NCI-H2171 treated with DMSO at 0.1 percent for 48 hours (cell line): ENCODE measurements at places on chromosomes 6 and 20.

DNA sequence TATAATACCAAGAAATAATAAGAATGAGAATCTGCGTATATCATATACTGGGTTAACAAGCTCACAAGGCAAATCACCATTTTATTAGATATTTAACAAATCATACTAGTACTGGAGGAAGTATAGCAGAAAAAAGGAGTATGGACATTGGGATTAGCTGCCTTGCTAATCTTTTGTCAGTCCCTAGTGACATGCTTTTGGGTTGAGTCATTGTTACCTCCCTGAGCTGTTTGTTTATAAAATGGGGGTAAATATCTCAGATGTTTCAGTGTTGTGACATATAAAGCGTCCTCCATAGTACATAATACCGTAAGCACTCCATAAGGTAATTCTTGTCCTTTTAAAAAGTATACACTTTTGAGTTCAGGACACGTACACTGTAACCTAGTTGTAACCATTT is 107.0 kb downstream of the ESR1 start:
- no peak for DNase-seq

- peak; percentile 15 for DNase-seq
These were observed 16.6 kb downstream of the SLC22A1 start for GRCh38 chr6:160137989-160138835.

DNA sequence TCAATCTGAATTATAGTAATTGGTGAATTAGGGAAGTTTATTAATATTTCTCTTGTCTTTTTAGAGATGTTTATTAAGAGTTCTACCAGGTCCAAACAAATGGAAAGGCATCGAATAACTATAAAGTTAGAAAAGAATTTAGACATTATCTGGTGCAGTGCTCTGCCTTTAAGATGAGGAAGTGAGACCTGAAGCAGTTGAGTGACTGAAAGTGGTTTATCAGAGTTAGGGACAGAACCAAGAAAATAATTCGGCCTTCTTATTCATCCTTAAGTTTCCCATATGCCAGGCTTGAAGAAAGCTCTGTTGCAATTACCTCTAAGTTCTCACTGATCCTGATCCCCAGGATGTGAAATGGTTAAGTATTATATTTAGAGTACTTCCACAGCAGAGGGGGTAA is 94.2 kb upstream of the FLRT3 start:
- no peak for DNase-seq

GRCh38 chr20:35034145-35034544 is 58.5 kb downstream of the TRPC4AP start:
- no peak for DNase-seq

DNA sequence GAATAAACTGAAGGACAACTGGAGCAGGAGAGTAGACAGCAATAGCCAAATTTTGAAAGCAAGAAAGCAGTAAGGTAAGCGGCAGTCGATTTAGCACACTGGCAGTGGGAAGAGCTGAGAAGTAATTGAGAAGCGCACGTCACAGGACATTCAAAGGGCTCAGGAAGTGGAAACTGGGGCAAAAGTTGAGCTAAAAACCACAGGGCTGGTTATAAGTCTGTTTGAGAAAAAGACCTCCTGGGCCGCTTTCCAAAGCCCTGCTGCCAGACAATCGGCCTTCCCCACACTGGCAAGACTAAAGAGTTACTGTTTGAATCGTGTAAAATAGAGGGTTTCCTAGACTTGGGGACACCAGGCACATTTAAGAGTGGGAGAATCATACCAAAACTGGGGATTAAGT is 161.4 kb downstream of the DNAH8 start:
- DNase-seq, result no peak

DNA sequence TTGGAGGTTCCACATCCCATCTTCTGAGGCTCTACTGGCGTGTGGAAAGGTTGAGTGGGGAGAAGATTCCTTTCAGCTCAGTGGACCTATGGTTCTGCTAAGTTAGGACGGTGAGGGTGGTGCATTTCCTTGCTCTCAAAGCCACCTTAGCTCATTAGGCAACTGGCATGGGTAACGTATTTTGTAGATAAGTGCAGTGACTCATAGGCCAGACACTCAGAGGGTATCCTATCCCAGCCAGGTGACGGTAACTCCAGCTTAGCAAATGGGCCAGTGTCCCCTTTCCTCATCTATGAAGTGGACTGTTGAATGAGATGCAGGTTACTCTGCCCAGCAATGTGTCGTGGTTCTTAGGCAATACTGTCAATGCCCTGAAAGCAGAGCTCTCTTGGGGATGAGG is 3.7 kb downstream of the RPS6KA2 start:
- DNase-seq, result no peak

DNA sequence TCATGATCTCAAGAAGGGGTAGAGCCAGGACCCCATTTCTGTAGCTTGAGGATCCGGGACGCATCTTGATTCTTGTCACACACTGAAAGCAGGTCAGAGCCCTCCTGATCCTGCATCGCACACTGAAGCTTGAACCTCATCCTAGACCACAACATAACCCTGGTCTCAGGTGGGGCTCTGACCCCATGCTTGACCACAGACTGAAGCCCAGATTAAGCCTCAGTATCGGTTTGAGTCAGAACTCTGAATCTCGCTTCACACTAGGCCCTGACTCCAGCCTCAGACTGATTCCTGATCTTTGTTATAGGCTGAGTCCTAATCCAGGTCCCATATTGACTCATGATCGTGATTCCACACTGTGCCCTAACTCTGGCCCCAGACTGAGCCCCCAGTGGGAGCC is 8.5 kb upstream of the RSPO4 start:
- DNase-seq, result no peak

DNA sequence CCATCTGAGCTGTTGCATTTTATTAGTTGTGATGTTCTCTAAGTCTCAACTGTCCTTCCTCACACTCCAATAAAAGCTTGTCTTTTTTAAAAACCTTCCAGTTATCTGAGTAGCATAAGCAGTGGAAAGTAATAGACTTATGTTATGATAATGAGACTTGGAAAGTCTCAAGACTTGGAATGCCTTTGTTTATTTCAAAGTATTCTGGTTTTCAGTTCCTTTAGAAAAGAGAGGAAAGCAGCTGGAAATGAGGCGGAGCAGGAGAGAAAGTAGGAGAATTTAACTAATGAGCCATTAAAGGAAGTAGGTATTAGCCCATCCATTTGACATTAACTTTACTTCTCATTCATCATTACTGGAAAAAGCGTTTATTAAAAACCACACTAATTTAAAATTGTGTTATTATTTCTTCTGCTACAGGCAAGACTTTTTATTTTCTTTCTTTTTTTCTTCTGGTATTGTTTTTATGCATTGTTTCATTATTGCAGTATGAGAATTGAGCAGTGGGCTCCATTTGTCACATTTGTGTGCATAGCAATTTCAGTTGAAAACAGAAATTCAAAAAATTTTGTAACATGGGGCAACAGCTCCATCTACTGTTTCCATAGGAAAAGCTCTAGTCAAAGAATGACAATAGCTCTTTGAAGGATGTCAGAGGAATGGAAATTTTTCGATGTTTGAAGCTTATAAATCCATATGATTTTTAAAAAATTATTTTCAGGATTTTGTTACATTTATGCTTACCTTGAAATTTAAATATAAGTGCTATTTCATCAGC is 194.8 kb downstream of the COL9A1 start:
- peak; percentile 66 for DNase-seq

DNA sequence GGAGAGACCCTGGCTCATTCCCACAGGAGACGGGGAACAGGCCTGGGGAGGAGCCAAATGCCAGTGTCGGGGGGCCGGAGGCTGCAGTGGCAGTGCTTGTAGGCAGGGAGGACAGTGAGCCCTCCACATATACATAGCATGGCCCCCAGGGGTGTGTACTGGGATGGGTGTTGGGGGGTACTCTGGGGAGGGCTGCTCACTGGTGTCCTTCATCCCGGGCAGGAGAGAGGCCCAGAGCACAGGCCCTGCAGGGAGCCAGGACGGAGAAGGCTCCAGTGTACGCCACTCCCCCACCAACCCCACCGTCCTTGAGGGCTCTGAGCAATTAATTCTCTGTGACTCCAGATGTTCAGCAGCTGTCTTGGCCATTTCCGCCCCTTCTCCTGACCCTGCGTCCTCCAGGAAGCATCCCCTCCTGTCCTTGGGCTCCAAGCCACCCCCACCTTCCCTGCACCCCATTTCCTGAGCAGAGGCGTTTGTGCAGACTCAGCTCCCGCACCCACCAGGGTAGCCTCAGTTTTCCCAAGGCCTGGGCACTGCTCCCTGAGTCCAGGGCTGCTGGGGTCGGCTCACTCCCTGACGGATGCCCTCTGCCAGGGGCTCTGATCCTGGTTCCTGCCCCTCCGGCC is 3.4 kb upstream of the ABHD16B start:
- no peak for DNase-seq

GRCh38 chr6:126264265-126264664 is 75.7 kb upstream of the CENPW start:
- DNase-seq, result no peak

- peak; percentile 58 for DNase-seq
These were observed 18.8 kb downstream of the TOP1 start for GRCh38 chr20:41047279-41047974.
